ENCODE measurements at places on chromosomes 4 and X.

- no peak for DNase-seq
Measured at GRCh38 chr4:52235552-52236201, 184.6 kb downstream of the SPATA18 start.

DNA sequence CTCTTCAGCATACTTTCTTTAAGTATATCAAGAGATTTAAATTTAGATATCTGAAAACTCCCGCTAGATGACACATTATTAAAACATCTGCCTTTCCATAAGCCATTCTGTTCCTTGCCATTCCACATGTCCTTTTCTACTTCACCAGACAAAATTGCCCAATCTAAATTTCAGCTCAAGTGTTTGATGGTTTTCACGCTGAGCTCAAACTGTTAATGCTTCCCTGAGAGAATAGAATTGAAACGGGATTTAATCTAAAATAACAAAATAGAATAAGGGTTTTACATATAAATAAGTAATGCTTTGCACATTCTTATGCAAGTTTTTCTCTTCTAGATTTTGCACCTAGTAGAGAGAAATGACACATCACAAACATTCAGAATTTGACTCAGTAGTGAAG, 764.5 kb upstream of the TENM3 start:
- no peak for DNase-seq

- no peak for DNase-seq
Measured at GRCh38 chrX:45198706-45199105, 2.0 kb downstream of the DIPK2B start.

- no peak for DNase-seq
Measured at GRCh38 chrX:66176134-66176533, 12.1 kb downstream of the HEPH start.

DNA sequence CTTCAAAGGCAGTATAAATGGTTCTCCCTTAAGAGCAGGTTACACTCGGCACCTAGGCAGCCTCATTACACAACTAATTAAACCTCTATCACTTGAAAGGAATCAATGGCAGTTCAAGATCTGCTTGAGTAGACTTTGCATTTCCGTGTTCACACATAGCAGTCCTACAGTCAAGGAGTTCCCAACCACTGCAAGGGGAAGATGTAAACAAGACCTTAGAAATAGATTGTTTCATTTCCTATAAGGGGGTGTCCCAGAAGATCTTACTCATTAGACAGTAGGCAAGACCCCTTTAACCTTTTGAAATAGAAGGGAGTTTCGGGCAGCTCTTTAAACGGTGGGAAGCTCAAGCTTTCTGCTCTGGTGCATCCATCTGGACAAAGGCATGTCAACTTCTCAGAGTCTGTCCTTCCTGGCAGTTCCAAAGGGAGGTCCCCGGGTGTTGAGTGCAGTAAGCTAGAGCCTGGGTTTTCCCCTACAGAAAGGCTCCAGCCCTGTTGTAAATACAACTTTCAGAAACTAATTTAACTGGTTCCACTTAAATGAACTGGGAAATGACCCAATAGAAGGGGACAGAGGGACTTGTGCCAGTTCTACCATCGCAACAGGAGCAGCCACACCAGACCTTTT, 150.8 kb downstream of the RBMX2 start:
- DNase-seq: no peak

- DNase-seq: no peak
Measured at GRCh38 chrX:16469870-16470269, 180.1 kb upstream of the S100G start.

- DNase-seq: no peak
Measured at GRCh38 chr4:128907981-128908380, 98.5 kb downstream of the JADE1 start.

- DNase-seq: no peak
Measured at GRCh38 chr4:56052481-56052880, 103.7 kb downstream of the CEP135 start.

- no peak for DNase-seq
Measured at GRCh38 chr4:95268819-95269565, 279.8 kb downstream of the UNC5C start.

DNA sequence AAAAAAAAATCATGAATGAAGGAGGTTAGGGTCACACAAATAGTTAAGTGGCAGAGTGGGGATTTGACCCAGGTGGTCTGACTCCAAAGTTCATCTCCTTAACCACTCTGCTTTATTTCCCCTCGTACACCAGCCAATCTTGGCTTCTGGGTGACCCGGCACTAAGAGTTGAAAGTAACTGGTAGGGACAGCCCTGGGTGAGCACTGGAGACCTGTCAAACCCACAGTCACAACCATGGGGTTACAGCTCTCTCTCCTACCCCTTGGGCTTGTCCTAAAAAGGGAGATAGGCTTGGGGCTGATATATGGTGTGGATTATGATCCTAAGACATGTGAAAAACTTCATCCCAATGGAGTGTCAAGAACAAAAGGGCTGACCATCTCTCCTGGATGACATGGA, 12.5 kb downstream of the IGFBP7 start:
- no peak for DNase-seq

GRCh38 chrX:13547671-13548070, 21.7 kb upstream of the EGFL6 start:
- DNase-seq: no peak

DNA sequence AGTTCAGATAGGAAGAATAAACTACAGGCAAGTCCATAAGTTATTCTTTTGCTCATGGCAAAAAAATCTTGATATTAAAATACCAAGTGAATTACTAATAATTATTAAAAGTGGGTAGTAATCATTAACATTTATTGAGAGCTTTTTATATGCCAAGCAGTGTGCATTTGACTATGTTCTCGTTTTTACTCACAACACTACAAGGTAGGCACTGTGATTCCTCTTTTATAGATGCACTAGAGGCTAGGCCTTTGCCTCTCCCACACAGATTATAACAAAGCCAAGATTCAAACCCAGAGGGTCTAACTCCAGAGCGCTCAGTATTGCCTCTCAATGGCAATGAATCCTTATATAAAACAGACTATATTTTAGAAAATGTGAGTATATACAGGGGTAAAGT, 254.2 kb downstream of the NAF1 start:
- no peak for DNase-seq

GRCh38 chr4:2045518-2045951, 13.6 kb upstream of the NAT8L start:
- no peak for DNase-seq

- DNase-seq: no peak
Measured at GRCh38 chrX:112071132-112071531, 11.4 kb downstream of the TRPC5 start.

DNA sequence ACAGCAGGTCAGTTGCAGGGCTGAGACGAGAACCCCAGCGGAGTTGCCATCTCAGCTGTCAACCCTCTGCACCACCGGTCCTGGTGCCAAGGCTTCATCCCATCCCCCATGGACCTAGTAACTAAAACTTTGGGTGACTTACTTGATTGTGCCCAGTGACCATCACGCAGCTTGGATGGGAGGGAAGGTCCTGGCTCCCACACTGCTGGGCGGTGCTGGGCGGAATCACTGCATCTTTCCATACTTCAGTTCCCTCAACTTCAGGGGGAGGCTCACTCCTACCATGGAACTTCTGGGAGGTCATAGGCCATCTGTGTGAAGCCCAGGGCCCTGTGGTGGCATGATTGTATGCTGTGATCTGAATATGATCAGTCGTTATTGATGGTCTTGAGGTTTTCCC, 26.2 kb upstream of the JAKMIP1 start:
- DNase-seq: no peak

- no peak for DNase-seq
Measured at GRCh38 chr4:67909905-67910584, 26.2 kb upstream of the TMPRSS11D start.

DNA sequence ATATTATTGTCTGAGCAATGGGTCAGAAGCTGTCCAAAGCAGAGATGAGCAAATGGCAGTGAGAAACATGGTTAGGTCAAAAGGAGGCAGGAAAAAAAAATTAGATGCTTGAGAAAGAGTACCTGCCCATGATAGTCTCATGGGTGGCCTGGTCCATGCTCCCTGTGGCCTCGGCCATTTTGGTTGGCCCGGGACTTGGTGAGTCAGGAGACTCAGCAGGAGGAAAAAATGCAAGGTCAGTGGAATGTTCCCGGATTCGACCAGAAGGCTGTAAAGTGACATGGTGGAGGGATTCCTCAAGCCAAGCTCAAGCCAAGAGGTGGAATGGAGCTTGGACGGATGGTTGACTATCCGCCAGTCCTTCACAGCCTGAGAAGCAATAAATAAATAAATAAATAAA, 236.7 kb downstream of the ASMT start:
- DNase-seq: no peak

GRCh38 chr4:67087897-67088296, 457.4 kb downstream of the CENPC start:
- DNase-seq: no peak

GRCh38 chrX:132748268-132748667, 210.2 kb downstream of the HS6ST2 start:
- DNase-seq: no peak

GRCh38 chr4:16659694-16660093, 238.8 kb downstream of the LDB2 start:
- DNase-seq: no peak

GRCh38 chrX:113370006-113370405, 529.4 kb upstream of the AMOT start:
- DNase-seq: no peak

DNA sequence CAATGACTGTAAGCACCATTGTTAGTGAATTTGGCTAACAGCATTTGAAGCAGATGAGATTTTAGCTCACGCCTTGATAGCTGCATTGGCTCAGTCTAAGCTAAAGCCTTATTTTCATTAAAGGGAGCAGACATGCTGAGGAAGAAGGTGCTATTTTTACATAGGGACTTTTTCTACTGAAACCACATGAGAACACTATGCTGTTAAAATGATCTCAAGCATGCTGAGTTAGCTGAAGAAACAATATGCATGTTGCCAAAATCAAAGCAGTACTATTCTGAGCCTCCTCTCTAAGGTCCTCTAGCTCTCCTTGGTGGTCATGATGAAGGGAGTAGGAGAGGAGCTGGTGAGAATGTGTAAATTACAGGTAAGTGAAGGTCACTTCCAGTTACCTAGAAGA, 134.4 kb upstream of the JADE1 start:
- no peak for DNase-seq

GRCh38 chr4:159235779-159236368, 133.0 kb downstream of the RAPGEF2 start:
- DNase-seq: no peak

GRCh38 chr4:77742054-77742453, 77.1 kb downstream of the CNOT6L start:
- no peak for DNase-seq

- no peak for DNase-seq
Measured at GRCh38 chrX:66162331-66162822, 1.7 kb upstream of the HEPH start.

DNA sequence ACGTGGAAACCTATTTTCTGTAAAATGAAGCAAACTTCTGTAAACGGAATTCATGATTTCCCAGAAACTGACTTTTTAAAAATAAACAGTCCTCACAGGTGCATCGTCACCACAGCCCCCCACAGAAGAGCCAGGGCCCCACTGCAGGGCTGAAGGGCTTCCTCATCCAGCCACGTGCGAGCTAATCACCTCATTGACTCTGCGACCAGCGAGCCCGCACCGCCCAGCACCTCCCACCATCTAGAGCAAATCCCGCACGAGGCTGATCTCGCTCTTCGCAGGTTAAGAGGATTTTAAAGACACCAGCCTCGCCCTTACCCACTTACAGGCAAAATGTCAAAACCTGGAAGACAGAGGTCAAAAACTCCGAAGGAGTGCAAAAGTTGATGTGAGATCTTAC, 14.8 kb downstream of the PPP2R3B start:
- no peak for DNase-seq

- DNase-seq: peak; percentile 42
Measured at GRCh38 chrX:47637546-47638195, 7.9 kb upstream of the CFP start.

- DNase-seq: no peak
Measured at GRCh38 chr4:142404191-142404611, 441.9 kb downstream of the INPP4B start.

DNA sequence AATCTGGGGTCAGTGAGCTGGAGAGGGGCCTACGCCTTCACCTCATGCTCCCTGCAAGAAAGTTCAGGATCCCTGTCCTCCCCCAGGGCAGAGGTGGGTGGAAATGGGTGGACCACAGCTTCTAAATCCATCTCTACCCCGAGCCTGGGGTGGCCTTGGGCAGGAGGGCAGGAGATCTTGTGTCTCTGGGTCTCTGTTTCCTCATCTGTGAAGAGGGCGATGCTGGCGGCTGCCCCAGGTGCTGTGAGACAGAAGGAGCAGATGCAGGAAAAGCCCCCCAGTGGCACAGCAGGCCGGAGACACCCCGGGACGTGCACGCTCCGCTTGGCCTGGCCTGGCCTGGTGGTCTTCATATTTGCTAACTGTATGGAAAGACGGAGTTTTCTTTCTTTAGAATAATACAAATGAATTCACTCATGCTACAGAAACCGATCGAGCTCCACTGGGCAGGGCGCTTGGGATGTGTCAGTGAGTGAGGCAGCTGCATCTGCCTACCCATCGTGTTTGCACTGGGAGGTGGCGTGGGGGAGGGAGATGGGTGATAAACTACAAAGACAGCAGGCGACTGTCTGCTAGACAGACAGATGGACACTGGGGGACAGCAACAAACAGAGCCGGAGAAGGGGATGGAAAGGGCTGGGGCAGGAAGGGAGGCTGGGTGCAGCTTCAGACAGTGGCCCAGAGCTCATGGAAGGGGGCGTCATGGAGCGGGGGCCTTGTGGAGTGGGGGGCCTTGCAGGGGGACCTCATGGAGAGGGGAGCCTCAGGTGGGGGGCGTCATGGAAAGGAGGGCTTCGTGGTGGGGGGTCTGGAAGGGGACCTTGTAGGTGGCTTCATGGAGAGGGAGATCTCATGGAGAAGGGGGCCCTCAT, 136.2 kb downstream of the CPZ start:
- DNase-seq: no peak
